Ammon's horn (tissue), 1 donor: ENCODE measurements at places on chromosomes 13 and 19.

DNA sequence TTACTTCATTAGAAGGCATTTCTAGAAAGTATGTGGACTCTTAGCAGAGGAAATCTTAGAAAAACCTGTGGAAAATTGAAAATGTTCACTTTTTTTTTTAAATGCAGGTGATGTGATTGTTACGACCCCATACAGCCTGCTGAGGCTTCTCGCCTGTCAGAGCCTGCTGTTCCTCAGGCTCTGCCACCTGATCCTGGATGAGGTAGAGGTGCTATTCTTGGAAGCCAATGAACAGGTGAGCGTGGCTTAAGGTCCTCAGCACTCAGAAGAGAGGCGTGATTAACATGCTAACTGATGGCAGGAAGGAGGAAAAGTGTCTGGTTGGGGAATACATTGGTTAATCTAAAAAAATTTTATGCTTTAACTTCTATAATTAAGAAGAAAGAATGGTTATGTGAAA, 71.4 kb downstream of the SLC7A9 start:
- DNase-seq, result no peak

GRCh38 chr19:18710996-18711751, 27.7 kb downstream of the CRTC1 start:
- DNase-seq, result no peak

DNA sequence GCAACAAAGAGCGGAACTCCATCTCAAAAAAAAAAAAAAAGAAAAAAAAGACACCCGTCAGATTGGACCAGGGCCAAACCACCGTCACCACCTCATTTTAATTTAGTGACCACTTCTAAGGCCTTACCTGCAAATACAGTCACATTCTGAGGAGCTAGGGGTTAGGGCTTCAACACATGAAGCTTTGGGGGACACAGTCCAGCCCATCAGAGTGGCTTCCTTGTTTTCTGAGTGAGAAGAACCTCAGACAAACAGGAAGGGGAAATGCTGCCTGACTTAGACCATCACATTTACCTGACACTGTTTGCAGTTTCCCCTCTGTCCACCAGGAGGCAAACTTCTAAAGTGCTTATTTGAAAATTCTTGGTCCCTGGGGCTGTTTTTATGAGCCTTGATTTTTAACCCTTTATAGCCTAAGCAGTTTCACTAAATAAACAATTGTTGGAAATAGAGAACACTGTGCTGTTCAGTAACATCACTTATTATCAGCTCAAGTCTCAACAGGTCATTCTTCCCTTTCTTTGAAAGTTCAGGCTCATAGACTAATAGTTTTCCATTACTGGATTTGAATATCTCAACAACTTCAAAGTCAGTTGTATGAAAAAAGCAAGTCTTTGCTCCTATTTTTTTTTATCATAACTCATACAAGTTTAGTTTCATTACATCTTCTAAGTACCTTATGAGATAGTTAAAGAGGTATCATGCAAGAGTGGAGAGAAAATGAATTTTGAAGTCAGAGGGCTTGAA, 74.9 kb upstream of the WASF3 start:
- peak; percentile 64 for DNase-seq

DNA sequence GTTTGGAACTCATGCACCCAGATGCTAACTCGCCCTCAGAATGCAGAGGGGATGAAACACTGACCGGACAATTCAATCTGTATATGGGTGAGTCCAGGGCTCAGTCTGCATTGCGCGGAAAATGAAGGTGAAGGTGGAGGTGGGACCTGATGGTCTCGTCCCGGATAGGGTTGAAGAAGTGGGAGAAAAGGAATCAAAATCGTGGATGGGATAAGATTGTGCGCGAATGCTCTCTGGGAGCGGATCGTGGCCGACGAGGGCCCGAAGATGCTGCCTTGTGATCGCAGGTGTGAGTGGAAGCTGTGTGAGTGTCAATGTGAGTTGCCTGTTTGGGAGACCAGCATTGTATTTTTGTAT, 594 bp upstream of the ZNF850 start:
- no peak for DNase-seq

DNA sequence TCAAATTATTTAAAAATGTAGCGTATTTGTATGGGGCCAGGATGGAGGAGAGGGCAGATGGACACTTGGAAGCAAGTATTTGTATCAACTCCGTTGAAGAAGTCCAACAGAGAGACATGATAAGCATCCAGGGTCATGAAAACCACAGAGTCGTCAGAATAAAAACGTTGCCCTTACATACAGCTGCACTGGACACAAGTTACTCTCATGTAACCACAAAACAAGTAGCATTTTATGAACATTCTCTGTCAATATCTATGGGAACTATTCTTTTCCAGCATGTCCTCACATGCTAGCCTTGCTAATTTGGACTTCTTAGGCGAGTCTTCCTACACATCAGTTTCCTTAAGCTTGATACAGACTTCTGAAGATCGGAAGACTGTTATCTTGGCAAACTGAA, 35.0 kb downstream of the EFNB2 start:
- no peak for DNase-seq

DNA sequence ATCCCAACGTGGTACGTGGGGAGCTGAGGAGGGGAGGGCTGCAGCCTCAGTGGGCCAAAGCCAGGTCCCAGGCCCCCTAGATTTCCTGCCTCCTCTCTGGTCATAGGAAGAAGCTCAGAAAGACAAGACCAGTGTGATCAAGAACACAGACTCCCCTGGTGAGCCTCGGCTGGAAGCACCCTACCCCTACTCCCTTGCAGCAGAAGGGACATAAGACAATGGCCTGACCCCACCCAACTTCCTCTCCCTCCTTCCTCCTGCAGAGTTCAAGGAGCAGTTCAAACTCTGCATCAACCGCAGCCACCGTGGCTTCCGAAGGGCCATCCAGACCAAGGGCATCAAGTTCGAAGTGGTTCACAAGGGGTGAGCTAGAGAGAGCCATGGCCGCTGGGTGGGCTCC, 11.5 kb downstream of the PODNL1 start:
- DNase-seq, result no peak

- no peak for DNase-seq
Measured at GRCh38 chr19:20151617-20152145, 15.3 kb upstream of the ZNF486 start.

DNA sequence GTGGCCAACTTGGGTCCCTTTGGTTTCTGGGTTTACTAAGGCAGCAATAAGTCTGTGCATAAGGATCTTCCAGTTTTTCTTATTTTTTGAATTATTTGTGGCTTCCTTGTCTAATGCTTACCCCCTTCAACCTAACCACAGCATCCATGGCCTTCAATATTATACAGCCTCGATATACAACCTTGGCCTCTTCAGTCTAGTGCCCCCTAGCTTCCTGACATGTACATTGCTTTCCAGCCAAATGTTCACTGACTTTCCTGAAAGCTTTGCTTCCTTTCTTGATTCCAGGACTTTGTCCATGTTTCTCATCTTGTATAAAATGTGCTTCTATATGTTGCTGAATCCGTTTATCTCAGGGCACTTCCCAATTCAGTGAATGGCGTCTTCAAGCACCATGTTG, 310.1 kb downstream of the OLFM4 start:
- no peak for DNase-seq

DNA sequence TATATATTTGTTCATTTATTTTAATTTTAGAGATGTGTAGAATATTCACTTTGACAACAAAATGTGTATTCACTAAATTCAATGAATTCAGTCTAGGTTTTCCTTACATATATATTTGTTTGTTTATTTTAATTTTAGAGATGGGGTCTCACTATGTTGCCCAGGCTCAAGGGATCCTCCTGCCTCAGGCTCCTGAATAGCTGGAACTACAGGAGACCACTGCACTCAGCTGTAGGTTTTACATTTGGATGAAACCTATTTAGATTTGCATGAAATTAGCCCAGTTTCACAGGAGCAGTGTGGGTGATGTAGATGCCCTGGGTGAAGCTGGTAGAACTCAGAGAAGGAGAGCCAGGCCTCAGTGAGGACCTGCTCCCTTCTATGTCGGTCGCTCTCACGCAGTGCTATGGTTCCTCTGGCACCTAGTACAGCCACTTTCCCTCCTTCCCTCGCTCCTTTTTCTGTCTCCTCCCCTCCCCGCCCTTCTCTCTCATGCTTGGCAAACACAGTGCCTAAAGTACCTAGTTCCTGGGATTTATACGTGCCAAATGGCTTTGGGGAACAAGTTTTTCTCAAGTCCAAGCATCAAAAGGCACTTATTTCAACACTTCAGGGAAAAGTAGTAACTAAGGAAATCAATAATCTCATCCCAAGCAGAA, 14.7 kb upstream of the HMGB1 start:
- DNase-seq, result no peak

GRCh38 chr13:40562975-40563349, 103.5 kb downstream of the FOXO1 start:
- no peak for DNase-seq

- no peak for DNase-seq
Measured at GRCh38 chr13:70375718-70376117, 267.5 kb upstream of the KLHL1 start.

DNA sequence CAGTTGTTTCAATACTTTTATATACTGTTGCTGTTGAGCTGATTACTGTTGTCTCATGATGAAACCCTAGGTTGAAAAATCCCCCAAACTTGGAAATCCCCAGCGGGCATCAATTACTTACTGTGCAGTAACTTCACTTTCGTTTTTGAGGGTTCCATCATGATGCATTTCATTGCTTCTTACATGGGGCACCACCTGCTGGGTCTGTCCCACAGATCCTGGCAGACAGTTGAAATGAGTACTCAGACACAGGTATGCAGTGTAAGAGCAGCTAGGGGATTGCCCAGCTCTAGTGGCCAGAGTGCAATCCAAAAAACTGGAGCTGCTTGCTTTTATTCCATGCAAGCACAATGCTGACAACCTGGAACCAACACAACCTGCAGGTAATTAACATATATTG, 132.5 kb upstream of the ZNF91 start:
- DNase-seq, result no peak

- no peak for DNase-seq
Measured at GRCh38 chr13:99258946-99259345, 767 bp upstream of the GPR18 start.

DNA sequence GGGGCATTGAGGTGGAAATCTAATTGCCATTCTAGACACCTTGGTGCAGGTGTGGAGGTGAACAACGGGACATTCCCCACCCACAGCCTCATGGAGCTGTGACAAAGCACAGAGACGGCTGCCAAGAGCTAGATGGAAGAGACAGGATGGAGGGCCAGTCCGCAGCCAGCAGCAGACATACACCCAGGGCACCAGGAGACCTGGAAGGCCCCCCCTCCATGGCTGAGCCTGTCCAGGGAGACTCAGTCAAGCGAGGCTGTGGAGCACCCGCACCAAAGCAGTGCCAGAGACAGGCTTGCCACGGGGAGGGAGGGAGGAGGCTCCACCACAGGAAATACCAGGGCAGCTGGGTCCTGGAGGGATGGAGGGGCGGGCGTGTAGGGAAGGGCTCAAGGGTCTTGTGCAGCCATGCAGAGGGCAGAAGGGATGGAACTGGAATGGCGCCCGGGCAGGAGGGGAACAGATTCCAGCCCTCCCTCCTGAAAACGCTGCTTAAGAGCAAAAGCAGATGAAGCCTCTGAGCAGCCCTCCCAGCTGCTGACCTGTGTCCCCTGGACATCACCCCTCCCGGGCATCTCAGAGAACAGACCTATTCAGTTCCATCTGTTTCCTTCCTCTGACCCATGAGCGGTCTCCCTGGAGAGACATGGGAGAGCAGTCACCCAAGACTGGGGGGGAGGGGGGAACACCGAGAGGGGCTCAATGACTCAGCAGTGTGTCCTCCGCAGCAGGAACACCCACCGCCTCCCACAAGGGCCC, 14.4 kb downstream of the EPS15L1 start:
- no peak for DNase-seq

- no peak for DNase-seq
Measured at GRCh38 chr13:65499256-65499655, 1730.9 kb downstream of the PCDH9 start.

- no peak for DNase-seq
Measured at GRCh38 chr13:84630476-84630875, 748.2 kb upstream of the SLITRK1 start.

GRCh38 chr19:35585848-35586247, at the start of gene PMIS2:
PMIS2 (plus strand) TSS chr19:35586173; CDS start chr19:35586260, 87 bp downstream.
- DNase-seq, result no peak

DNA sequence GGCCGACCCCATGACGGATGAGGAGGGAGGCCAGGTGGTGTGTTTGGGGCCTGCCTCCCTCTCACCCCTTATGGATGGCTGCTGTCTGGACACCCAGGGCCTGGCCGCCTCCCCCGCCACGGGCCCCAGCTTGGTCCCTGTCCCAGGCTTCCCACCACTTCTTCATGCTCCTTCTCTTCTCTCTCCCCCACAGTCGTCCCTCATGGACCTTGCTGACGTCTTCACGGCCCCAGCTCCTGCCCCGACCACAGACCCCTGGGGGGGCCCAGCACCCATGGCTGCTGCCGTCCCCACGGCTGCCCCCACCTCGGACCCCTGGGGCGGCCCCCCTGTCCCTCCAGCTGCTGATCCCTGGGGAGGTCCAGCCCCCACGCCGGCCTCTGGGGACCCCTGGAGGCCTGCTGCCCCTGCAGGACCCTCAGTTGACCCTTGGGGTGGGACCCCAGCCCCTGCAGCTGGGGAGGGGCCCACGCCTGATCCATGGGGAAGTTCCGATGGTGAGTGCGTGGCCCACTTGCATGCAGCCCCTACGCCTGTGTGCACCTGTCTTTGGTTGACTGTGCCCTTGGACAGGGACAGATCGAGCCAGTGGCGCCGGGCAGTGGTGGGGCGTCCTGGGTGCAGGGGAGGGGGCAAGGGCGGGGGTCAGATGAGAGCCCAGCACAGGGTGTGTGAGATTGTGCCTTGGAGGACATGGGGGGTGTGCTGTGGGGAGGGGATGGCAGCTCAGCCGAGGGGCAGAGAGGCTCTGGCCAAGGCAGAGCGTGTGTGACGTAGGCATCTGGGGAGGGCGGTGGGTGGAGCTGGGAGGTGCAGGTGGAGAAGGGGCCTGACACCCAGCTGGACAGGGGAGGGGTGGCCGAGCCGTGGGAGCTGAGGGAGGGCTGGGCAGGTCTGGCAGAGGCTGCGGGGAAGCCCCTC, 16.8 kb downstream of the EPN1 start:
- DNase-seq, result no peak

- no peak for DNase-seq
Measured at GRCh38 chr13:50485979-50486935, 357.2 kb downstream of the DLEU7 start.

DNA sequence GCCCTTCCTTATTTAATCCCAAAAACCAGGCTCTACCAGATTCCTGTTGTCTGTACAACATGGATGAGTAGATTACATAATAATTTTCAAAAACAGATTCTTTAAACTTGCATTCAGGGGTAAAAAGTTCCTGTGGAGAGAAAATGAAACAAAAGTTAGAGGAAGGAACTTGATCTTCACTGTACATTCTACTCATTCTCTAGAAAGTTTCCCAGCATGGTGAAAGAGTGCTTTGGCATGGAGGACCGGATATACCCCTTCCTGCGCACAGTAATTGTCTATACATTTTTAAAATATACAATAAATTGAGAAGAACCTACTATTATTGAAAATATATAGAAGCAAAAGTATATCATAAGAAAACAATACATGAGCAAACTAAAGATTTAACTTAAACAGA, 274.2 kb downstream of the ITGBL1 start:
- no peak for DNase-seq

GRCh38 chr19:33673258-33673875, 51.6 kb downstream of the CHST8 start:
- no peak for DNase-seq
